Natural killer cell treated with Interleukin-12 subunit alpha and Interleukin-12 subunit beta and Interleukin-15 and Interleukin-18, amount 100 ng/mL, for 72 hours (primary cell): ENCODE measurements at places on chromosomes 16 and 17. TPM values are rescaled to one million over a fixed set of nuclear protein-coding genes. Genes with fewer than 3 reads are reported as not detected.

Gene SPATA32
- 0.62 TPM for total RNA-seq

Gene ADCY9
- total RNA-seq: 11.1 TPM

Gene GNG13
- not detected for total RNA-seq

Gene TMEM238L
- not detected for total RNA-seq

Gene XYLT2
- 27.1 TPM for total RNA-seq
